Hepatocyte (in vitro differentiated cells): ENCODE measurements at places on chromosomes 16 and 17.
A peak's percentile ranks its signal among the peaks of the same experiment; 100 is the strongest.

DNA sequence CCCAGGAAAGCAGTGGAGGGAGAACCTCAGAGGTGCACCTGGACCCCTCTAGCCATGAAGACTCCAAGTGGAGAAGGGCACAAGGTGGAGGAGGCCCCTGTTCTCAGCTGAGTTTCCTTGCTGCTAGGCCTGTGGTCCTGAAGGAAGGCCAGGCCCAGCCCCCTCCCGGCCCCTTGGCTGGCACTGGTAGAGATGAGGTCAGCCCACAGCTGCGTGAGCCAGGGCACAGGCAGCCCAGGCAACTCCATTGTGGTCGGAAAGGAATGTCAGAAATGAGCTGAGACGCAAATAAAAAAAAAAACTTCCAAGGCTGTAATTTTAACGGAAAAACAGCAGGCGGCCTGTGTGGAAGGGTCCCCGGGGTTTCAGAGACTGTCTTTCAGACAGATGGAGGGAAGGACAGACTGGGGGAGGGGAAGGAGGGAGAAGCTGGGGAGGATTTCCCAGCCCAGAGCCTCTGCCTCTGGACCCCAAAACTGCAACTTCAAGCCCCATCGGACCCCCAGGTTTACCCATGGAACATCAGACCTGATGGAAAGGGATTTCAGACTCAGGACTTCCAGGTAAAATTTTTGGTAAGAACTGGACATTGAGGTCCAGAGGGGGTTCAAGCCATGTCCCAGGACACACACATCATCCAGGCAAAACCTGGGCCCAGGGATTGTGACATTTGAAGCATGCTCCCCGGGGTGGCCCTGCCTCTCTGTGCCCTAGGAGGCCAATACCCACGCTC is 25.6 kb upstream of the MRPS23 start:
- peak overlapping the region; percentile 94 for H3K27ac ChIP-seq
- DNase-seq: peak; percentile 93
- peaks cover 45% of the 10 kb centered on the region for H3K4me1 ChIP-seq
- H3K4me3 ChIP-seq: no peak overlapping the region

DNA sequence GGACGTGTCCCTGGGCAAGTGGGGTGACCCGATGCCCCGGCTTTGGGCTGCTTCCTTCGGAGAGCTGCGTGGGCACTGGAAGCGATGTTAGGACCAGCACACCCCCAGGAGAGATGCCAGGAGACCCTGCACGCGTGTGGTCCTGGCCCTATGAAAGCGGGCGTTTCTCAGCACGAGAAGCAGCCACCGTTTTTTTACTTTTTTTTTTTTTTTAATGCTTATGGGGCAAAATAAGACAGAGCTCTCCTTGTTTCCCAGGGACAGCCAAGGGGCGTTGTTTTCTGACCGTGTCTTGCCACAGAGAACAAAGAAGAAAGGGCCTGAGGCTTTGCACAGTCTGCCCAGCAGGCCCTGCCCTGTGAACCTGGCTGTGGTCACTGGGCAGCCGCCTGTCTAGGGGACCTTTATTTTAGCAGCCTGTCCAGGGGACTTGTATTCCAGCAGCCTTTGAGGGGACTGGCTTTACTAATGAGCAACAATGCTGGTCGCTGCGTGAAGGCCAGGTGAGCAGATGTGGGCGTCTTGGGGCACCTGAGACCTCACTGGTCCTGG is 996 bp downstream of the SLC25A10 start:
- no peaks in the 10 kb centered on the region for H3K36me3 ChIP-seq
- H3K27me3 ChIP-seq: no peaks in the 10 kb centered on the region
- DNase-seq: no peak
- peak overlapping the region; percentile 84 for H3K27ac ChIP-seq
- H3K4me3 ChIP-seq: peak overlapping the region; percentile 79
- H3K4me1 ChIP-seq: peaks cover 31% of the 10 kb centered on the region

DNA sequence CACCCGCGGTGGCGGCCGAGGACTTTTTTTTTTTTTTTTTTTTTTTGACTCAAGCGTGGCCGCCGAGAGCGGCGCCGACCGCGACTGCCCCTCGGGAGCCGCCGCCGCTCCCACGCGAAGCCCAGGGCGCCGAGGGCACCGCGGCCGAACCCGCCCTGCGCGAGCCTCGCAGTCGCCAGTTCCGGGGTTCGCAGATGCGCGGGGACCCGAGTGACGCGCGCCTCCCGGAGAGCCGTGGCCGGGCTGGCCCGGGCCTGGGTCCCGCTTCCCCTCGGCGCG is 1.1 kb downstream of the METRNL start:
- peak overlapping the region; percentile 89 for H3K4me3 ChIP-seq
- peaks cover 15% of the 10 kb centered on the region for H3K27me3 ChIP-seq
- H3K36me3 ChIP-seq: no peaks in the 10 kb centered on the region
- DNase-seq: no peak
- H3K4me1 ChIP-seq: peaks cover 44% of the 10 kb centered on the region

- no peak overlapping the region for H3K27ac ChIP-seq
- no peak for DNase-seq
- no peaks in the 10 kb centered on the region for H3K36me3 ChIP-seq
- H3K4me3 ChIP-seq: no peak overlapping the region
These were observed 23.9 kb upstream of the CAPNS2 start for GRCh38 chr16:55542459-55543082.

DNA sequence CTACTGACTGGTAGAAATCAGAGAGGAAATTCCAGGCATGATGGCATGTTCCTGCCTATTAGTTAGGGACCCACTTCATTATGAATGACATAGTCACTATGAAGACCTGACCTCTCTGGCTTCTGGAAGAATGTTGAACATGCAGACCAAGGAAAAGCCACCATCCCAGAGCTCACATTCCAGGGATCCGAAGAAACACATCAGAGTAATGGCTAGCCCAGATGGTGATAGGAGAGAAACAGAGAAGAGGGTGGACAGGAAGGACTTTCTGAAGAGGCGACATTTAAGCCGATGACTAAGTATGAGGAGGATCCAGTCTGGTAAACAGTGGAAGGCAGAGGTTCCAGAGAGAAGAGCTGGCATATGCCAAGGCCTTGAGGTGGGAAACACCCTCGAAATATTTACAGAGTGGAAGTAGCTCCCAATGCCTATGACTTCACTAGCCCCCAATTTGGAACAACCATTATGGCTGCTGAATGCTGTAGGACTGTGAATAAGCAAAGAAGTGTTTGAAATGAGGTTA is 216.2 kb downstream of the RBFOX1 start:
- DNase-seq: no peak
- no peak overlapping the region for H3K27ac ChIP-seq
- no peaks in the 10 kb centered on the region for H3K36me3 ChIP-seq
- no peaks in the 10 kb centered on the region for H3K27me3 ChIP-seq
- H3K4me3 ChIP-seq: no peak overlapping the region

GRCh38 chr16:49704586-49705155 is 151.2 kb downstream of the ZNF423 start:
- DNase-seq: no peak
- no peak overlapping the region for H3K4me3 ChIP-seq
- H3K27ac ChIP-seq: no peak overlapping the region
- no peaks in the 10 kb centered on the region for H3K36me3 ChIP-seq
- H3K4me1 ChIP-seq: peaks cover 41% of the 10 kb centered on the region

- H3K4me1 ChIP-seq: no peaks in the 10 kb centered on the region
- no peak overlapping the region for H3K4me3 ChIP-seq
- H3K36me3 ChIP-seq: no peaks in the 10 kb centered on the region
- no peak overlapping the region for H3K27ac ChIP-seq
- peak; percentile 81 for DNase-seq
- no peaks in the 10 kb centered on the region for H3K27me3 ChIP-seq
These were observed 137.9 kb downstream of the CDH11 start for GRCh38 chr16:64983963-64984362.

DNA sequence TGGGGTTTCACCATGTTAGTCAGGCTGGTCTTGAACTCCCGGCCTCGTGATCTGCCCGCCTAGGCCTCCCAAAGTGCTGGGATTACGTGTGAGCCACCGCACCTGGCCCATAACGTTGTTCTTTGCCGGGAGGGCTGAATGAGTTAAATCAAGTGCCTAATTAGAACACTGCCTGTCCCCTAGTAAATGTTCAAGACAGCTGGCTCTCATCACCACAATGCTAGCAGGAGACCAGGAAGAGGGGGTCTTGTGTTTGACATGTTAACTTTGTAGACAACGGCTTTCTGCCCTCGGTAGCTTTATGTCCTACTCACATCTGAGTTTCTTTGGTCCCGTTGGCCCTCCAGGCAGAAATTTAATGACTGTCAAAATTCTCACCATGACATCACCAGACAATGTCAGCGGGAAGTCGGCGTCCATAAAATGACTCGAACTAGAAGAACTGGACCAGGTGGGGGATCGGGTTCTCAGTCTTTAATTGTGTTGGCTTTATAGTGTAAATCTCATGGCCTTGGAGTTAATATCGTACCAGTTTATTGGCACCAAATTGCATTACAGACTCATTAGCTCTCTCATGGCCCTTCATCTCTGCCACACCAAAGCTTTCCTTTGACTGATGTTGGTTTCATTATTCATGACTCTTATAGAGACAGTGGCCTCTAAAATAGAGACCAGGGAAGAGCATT is 11.4 kb upstream of the ITPRIPL2 start:
- no peak for DNase-seq
- no peak overlapping the region for H3K4me3 ChIP-seq
- peaks cover under 1% of the 10 kb centered on the region for H3K4me1 ChIP-seq
- no peaks in the 10 kb centered on the region for H3K27me3 ChIP-seq
- H3K36me3 ChIP-seq: no peaks in the 10 kb centered on the region
- H3K27ac ChIP-seq: no peak overlapping the region

DNA sequence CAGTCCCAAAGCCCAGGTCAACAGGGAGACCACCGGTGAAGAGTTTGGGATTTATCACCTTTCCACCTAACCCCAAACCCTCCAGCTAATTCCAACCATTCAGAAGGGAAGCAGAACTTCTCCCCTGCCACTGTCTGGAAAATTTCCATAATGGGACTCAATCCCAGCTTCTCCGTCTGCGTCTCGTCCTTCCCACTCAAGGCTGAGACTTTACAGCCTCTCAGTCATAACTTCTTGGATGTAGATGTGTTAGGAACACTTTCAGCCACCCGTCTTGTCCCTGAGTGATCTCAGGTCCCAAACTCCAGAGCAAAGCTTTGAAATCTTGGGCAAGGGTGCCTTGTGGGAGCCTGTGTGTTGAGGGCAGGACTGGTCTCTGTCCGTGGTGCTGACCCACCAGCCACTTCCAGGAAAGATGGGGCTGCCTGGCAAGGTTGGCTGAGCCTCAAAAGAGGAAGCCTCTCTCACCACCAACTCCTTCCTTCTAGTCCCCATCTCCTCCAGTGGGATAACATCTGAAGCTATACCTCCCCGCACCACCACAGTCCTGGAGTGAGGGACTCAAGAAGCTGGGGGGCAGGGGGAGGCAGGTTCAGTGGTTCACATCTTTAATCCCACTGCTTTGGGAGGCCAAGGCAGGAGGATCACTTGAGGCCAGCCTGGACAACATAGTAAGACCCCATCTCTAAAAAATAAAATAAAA is 9.3 kb downstream of the GAS2L2 start:
- H3K27ac ChIP-seq: no peak overlapping the region
- peaks cover 36% of the 10 kb centered on the region for H3K27me3 ChIP-seq
- no peak overlapping the region for H3K4me3 ChIP-seq
- DNase-seq: peak; percentile 71

DNA sequence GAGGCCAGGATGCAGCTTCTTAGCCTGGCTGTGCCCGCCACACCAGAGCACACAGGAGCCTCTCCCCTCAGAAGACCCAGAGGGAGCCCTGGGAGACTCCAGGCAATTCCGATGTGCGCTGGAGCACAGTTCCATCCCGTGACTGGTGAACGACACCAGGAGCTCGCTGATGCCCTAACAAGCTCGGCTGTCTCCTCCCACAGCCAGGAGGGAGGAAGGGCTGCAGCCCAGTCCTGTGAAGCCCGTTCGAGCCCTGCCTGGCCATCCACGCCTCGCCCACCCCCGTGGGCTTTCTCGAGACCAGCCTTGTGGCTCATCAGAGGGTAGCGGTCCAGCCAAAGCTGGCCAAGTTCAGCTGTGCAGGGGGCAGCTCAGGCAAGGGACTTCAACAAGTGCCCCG is 21.8 kb upstream of the RASD1 start:
- peaks cover 23% of the 10 kb centered on the region for H3K4me1 ChIP-seq
- H3K27ac ChIP-seq: no peak overlapping the region
- no peak overlapping the region for H3K4me3 ChIP-seq
- no peak for DNase-seq
- H3K36me3 ChIP-seq: no peaks in the 10 kb centered on the region

DNA sequence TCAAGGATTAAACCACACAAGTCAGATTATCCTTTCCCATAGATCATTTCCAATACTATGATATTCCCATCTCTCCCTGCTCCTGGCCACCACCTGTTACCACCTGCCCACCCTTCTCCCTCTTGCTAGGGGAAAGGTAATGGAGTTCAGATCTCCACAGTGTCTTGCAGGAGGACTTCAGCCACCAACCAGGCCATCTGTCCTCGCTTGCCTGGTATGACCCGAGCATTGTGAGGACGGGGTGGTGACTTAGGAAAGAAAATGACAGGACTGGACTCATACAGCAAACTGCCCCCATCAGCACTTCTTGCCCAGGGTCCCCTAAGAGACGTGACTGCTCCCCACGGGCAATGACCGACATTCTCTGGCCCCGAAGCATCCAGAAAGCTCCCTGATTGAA is 10.8 kb downstream of the FKBP10 start:
- no peak overlapping the region for H3K4me3 ChIP-seq
- no peaks in the 10 kb centered on the region for H3K27me3 ChIP-seq
- H3K4me1 ChIP-seq: no peaks in the 10 kb centered on the region
- no peak for DNase-seq
- no peak overlapping the region for H3K27ac ChIP-seq

- no peaks in the 10 kb centered on the region for H3K27me3 ChIP-seq
- H3K4me3 ChIP-seq: no peak overlapping the region
- no peaks in the 10 kb centered on the region for H3K36me3 ChIP-seq
- no peak overlapping the region for H3K27ac ChIP-seq
- no peaks in the 10 kb centered on the region for H3K4me1 ChIP-seq
These were observed 50.1 kb downstream of the RHOT1 start for GRCh38 chr17:32192379-32192778.
